ENCODE measurements at places on chromosomes 6 and 20.

- no peak for DNase-seq
Measured at GRCh38 chr6:151381722-151382121, 9.6 kb downstream of the ZBTB2 start.

GRCh38 chr6:28371706-28372451 is 22.1 kb downstream of the ZKSCAN3 start:
- DNase-seq = no peak

DNA sequence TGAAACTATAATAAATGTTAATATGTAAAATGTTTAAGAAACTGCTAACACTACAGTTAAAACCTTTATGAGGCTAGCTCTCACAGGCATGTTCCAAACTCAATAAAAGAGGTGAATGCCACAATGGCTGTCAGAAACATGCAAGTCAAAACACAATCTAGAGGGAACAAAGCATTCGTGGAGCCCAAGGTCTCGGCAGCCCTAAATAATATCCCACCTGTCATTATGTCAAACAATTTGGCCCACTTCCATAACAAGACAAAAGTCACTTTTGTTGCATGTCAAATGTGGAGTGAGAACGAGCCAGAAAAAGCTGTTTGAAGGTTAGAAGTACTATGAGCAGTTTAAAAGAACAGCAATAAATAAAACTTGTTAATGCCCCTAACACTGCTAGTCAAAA is 181.9 kb downstream of the GMDS start:
- no peak for DNase-seq

DNA sequence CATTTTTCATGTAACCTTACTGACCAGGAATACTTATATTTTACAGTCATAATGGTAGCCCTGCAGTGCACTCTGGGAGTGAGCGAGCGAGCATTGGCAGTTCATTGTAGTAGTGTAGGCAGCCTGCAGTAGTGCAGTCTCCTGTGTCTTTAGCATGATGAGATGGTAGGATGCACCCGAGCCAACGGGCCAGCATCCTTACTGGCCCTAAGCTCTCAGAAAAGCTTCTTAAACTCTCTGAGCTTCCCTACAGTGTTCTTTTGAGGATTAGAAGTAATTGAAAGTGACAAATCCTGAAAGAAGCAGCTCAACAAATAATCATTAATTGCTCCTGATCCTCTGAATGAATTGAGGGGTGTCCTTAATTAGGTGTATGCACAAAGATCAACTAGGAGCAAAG is 20.9 kb downstream of the SLC9A8 start:
- DNase-seq = no peak

DNA sequence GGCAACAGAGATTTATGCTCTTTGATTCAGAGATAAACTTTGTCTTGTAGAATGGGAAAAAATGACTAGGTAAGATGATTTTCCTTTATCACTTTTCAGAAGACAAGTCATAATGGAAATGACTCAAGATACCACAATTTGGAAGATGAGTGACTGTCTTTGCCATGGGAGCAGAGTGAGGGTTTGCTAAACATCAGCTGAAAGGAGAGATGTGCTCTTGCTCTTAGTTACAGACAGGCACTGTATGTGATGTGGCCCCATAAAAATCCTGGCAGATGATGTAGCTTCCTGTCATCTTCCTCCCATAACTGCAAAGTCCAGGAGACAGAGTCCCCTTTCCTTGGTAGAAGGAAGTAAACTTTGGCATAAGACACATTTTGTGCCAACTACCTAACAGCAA is 47.6 kb downstream of the BACH2 start:
- no peak for DNase-seq

- no peak for DNase-seq
Measured at GRCh38 chr20:57509665-57510237, 15.2 kb downstream of the CTCFL start.

GRCh38 chr6:110874880-110875547 is 429 bp downstream of the AMD1 start:
- DNase-seq = peak; percentile 61

DNA sequence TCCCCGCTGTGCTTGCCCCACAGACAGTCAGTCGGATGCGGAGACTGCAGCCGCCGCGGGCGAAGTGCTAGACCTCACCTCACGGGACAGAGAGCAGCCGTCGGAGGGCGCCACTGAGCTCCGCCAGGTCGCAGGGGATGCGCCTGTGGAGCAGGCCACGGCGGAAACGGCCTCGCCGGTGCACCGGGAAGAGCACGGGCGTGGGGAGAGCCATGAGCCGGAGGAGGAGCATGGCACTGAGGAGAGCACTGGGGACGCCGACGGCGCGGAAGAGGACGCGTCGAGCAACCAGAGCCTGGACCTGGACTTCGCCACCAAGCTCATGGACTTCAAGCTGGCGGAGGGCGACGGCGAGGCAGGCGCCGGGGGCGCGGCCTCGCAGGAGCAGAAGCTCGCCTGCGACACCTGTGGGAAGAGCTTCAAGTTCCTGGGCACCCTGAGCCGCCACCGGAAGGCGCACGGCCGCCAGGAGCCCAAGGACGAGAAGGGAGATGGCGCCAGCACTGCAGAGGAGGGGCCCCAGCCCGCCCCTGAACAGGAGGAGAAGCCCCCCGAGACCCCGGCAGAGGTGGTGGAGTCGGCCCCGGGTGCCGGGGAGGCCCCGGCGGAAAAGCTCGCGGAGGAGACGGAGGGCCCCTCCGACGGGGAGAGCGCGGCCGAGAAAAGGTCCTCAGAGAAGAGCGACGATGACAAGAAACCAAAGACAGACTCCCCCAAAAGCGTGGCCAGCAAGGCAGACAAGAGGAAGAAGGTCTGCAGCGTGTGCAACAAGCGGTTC is 66.4 kb downstream of the SSR1 start:
- DNase-seq = no peak

GRCh38 chr6:30981942-30982772 is 1.4 kb upstream of the MUC21 start:
- no peak for DNase-seq

DNA sequence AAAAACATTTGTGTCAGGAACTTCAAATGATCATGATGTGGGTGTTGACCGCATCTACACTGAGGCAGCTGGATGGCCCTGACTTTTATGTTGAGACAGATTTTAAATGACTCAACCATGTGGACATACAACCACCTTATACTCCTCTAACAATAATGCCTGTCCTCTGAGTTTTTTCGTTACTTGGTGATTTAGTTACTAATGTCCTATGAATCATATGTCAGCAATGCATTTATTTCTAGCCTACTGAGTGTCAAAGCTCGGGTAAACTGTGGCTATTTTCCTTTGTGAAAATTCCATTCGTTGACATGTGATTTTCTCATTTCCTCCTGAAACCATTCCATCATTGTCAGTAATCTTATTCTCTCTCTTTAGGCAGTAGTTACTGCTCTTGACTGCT is 38.9 kb upstream of the NKX2-4 start:
- DNase-seq = no peak

DNA sequence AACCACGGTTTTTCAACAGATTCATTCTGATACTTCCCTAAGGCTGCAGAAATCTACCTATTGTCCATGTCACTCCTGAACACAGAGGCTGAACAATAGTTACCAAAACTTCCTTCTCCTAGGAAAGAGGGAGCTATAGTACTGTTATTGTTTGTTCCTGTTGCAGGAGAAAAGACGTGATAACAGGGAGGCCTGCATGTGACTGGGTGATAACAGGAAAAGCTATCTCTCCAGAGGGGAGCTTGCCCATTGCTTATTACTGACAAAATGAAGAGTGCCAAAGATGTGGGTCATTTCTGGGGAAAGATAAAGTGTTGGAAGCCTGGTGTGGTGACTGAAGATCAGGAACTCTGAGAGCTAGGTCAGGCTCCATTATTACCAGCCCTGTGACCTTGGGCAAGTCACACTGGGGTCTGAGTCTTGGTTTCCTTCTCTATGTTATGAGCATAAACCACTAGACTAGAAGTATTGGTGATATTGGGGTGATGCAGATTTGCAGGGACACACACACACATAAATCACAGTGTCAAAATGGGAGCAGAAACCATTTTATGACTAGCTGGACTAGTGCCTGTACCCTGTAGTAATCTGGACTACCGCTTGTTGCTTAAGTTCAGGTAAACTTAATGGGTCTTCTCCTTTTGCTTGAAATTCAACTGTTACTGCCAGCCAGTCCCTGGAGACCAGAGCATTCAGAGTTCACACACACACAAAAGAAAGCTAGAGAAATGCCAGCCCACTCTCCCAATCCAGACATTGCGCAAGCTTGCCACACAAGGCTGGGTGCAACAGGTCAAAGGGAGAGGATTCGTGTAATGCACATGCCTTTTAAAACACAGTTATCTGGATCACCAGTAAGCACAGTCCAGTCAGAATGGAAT is 136.0 kb upstream of the CNR1 start:
- no peak for DNase-seq

DNA sequence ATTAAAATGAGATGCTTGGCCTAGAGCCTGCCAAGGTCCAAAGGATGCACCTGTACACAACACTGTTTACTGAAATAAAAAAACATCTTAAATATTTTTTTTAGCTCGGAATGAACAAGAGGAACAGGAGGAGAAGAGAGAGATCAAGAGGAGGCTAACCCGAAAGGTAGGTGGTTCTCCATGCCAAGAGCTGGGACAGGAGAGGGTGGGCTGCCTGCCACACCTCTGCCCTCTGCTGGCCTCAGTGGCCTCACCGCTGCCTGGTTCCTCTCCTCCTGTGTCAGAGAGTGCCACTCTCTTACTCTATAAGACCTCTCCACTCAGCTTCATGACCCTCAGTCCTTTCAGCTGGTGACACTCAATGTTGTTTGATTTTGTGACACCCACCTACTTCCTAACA is 50.2 kb downstream of the TBC1D7 start:
- DNase-seq = no peak

GRCh38 chr6:166253281-166253681 is 54.9 kb downstream of the PRR18 start:
- no peak for DNase-seq

DNA sequence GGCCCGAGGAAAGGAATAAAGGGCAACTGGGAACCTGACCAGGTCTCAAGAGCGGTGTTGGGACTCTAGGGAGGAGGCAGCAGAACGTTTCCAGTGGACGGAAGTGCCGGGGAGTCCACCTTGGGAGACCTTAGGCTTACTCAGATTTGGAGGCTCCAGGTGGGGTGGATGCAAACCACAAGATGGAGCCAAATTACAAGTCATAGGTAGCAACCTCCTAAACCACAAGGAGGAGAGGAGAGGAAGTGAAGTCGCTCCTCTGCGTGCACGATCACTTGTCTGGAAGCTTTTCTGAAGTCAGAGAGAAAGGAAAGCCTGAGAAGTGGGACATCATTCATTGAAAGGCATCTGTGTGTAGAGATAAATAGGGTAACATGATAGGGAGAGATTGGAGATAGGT is 9.3 kb downstream of the HLA-DOA start:
- no peak for DNase-seq

GRCh38 chr20:58596244-58596643 is 54.8 kb upstream of the STX16 start:
- no peak for DNase-seq

DNA sequence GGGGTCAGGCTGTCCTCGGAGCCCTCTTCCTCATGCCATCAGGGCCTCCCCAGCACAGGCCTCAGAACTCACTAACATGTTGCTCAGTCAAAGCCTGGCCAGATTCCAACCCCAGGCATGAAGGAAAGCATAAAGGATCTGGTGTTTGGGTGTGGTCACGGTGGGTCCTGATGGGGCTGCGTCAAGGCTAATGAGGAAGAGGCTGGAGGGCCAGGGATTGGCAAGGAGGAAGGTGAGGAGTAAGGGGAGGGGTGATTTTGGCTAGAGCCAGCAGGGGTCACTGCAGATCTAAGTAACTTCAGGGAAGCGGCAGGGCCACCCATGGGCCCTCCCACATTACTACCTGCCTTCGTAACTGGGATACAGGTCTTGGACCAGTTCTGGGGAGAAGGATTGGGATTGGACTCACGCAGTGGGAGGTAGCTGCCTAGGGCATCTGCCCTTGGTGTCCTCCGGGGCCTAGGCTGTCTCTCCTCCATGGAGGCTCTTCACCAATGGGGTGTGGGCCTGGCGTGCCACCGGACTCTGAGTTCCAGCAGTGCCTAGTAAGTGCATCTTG is 36.2 kb upstream of the MRPS18A start:
- peak; percentile 55 for DNase-seq

- no peak for DNase-seq
Measured at GRCh38 chr20:56630086-56630493, 984 bp downstream of the TFAP2C start.

DNA sequence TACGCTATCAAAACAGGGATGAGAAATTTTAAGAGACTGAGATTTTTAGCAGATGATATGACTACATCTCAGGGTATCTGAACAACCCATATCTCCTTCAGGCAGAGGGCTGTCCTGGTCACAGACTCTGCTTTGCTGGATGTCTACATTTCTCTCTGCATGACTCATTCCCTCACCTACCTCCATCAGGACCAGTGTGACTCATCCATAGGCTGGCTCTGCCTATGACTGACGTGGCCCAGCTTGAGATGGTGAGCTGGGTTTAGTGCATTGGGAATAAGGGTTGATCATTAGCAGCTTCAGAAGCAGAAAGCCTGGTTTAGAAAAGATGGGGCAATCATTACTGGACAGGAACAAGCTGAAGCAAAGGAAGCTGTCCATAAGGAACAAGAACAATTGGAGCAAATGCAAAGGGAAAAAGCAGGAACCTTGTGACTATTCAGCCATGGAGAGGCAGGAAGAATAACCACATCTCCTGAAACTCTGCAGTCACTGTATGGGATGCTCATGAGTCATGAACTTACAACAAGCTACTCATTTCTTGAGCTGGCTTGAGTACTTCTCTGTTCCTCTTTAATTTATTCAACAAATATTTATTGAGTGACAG is 86.4 kb upstream of the CBLN4 start:
- no peak for DNase-seq

DNA sequence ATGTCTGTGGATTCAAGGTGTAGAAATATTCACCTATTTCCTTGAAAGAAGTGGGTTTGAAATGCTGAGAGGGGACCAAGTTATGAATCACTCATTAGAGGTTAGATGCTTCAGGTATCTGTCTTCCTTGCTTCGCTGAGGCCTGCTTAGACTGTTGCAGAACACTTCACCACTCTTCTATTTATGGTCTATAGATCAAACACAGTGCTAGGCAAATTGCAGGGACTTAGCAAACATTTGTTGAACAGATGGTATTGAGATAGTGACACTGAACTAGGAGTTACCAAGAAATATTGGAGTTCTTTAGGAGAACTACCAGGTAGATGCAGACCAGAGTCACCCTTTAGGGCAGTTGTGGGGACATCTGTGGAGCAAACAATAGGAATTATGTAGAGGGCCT is 123.8 kb downstream of the RFPL4B start:
- DNase-seq = no peak

GRCh38 chr6:167409694-167410093 is 84.8 kb downstream of the TTLL2 start:
- DNase-seq = no peak

- DNase-seq = peak; percentile 74
Measured at GRCh38 chr6:73521351-73521985, 636 bp upstream of the EEF1A1 start.

- DNase-seq = no peak
Measured at GRCh38 chr6:18265787-18266522, 1.6 kb upstream of the DEK start.

DNA sequence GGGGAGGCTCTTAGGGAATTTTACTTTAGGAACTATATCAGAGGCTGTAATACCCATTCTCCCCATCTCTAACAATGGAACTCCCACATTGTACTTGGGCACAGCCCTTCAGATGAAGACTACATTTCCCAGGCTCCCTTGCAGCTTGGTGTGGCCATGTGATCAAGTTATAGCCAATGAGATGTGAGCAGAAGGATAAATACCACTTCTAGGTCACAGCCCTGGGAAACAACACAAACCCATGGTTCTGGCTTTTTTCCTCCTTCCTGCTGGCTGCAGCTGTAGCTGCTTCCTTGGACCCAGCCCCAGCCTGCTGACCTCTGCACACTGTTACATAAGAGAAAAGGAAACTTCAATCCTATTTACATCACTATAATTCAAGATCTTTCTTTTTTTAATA is 445.9 kb upstream of the JARID2 start:
- DNase-seq = no peak

- DNase-seq = no peak
Measured at GRCh38 chr6:117487821-117488220, 5.3 kb downstream of the DCBLD1 start.

Measured in activated T-helper 2 cell treated with anti-CD3 and anti-CD28 coated beads, Interferon-gamma antibody, Interleukin-2, Interleukin-4, amounts not matched to agents 10 μg/mL and 5 μg/mL and 100 μg/mL, durations not matched to agents 14 hours and 24 hours and 36 hours (primary cell).